ENCODE measurements at places on chromosomes 7 and 10.

DNA sequence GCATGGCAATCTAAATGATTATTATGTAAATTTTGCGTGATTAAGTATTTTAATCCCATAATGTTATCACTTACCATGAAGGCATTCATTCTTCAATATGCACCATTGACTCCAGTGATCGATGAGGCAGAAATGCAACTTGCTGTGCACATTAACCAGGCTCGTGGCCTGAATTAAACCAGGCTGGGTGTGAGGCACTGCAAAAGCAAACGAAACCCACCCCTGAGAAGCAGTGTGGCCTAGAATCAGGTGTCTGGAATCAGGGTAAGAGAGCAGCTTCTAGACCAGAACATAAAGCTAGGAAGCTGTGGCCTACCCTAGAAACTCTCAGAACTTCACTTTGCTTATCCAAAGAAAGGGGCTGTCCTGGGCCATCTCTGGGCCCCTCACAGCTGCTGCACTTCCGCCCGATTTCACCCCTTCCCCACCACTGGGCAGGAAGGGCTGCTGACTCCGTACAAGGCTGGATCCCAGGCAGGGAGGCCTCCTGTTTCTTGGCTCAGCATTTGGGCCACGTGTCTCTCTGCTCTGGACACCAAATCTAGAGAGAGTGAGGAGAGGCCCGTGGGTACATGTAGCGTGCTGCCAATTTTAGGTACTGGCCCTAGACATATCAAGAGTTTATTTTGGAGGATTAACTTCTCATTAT, 4.4 kb downstream of the PTPRE start:
- ATAC-seq, result no peak

DNA sequence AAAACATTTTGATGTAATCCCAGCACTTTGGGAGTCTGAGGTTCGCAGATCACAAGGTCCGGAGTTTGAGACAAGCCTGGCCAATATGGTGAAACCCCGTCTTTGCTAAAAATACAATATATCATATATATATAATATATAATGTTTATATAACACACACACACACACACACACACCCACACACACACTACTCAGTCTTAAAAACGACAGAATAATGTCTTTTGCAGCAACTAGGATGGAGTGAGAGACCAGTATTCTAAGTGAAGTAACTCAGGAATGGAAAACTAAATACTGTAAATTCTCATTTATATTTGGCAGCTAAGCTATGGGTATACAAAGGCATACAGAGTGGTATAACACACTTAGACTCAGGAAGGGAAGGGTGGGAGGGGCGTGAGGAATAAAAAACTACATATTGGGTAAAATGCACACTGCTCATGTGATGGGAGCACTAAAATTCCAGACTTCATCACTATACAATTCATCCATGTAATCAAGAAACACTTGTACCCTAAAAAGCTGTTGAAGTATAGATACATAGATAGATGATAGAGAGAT, 231.2 kb upstream of the SEMA3A start:
- ATAC-seq, result no peak

DNA sequence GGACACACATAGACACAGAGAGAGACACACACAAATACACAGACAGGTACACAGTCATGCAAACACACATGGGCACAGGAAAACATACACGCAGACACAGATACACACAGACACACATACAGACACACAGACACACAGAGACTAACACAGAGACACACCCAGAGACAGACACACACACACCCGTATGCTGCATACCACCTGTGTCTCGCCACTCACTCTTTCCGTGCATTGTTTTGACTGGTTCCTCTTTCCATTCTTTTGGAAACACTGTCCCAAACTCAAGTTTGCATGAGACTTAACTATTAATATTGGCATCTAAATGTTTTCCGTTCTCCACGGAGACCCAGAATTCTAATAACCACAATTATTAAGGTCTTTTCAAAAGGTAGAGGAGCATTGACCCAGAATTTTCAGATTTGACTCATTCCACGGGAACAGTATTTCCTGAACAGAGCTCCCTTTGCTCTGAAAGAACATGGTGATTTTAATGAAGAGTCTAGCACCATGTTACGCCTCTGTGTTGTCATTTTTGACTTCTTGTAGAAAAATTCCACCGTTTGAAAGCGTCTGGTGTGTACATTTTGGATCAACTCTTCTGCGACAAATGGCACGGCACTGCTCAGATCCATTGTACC, 141.2 kb upstream of the RNF32 start:
- ATAC-seq, result no peak

GRCh38 chr10:70740406-70741288, 44.5 kb downstream of the TBATA start:
- ATAC-seq, result no peak

DNA sequence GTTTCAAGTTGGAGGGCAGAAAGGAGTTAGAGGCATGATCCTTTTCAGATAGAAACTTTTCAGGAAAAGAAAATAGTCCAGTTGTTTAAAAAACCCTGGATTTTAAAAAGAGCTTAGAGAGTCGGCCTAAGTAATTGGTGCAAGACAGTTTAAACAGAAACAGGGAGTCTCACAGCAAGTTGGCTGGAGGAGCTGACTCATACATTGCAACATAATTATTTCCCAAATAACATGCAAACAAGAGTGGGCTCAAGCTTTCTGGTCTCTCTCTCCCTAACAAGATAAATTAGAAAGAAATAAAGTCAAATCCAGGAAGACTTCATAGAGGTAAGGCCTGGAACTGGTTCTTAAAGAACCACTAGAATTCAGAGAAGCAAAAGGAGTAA, 100.3 kb upstream of the AGBL3 start:
- ATAC-seq, result peak; percentile 60

- ATAC-seq, result no peak
Observed at GRCh38 chr10:19785366-19785765, 30.9 kb upstream of the PLXDC2 start.

- ATAC-seq, result no peak
Observed at GRCh38 chr10:113153493-113154102, 203.6 kb downstream of the TCF7L2 start.

- no peak for ATAC-seq
Observed at GRCh38 chr10:99799613-99800012, 17.2 kb downstream of the ABCC2 start.

DNA sequence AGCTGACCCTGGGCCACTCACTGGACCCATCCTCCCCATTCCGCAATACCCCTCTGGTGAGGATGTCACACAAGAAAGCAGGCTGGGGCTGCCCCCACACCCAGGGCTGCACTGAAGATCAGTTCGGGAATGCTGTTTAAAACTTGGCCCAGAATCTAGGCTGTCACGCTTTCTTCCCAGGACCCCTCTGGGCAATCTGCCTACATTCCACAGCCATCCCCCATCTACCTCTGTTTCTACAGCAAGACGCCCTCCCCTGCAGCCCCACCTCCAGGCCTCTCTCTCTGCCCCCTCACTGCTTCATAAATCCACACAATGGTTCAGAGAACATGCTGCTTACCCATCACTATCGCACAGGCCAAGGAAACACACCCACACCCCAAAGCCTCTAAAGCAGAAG, 36.1 kb downstream of the XPNPEP1 start:
- ATAC-seq, result no peak

- no peak for ATAC-seq
Observed at GRCh38 chr7:122454776-122455507, 150.4 kb upstream of the FEZF1 start.

- peak; percentile 39 for ATAC-seq
Observed at GRCh38 chr7:72751978-72752377, 76.0 kb downstream of the TYW1B start.

GRCh38 chr10:111578076-111578475, 501.2 kb downstream of the ADRA2A start:
- no peak for ATAC-seq

DNA sequence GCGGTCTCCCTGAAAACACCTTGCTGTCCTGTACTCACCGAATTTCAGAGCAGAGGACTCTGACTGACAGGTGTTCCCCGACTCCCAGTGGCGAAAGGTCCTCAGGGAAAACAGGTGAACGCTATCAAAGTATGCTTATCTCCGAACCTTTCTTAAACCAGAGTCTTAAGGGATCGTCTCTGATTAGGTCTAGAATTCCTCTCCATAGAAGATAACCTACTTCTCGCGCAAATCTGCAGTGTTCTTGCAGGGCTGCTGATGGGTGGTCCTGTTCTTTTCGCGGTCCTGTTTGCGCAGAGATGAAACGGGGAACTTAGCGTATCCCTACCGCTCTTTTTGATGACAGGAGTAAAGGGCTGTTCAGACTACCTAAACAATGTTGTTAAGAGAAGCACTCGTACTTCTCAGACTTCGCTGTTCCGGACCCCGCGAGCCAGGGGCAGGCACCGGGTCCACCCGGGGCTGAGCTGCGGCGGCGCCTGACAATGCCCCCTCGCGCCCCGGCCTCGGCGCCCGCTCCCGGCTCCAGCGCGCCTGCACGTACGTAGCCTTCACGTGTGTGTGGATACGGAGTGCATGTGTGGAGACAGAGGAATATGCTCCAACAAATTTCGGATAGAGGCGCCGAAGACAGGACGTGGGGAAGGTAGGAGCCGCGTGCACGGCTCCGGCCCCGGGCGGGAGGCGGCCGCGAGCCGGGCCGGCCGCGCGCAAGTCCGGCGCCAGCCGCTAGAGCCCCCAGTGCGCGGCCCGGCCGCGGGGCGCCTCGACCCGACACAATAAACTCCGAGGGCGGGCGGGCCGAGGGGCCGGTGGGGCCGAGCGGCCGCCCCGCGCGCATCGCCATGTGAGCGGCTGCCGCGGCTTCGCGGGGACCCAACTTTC, 766 bp upstream of the ZMYND11 start:
- ATAC-seq, result peak; percentile 4
